NCI-H2081 (cell line): ENCODE measurements at places on chromosomes 11 and 22.
A peak's percentile ranks its signal among the peaks of the same experiment; 100 is the strongest.

DNA sequence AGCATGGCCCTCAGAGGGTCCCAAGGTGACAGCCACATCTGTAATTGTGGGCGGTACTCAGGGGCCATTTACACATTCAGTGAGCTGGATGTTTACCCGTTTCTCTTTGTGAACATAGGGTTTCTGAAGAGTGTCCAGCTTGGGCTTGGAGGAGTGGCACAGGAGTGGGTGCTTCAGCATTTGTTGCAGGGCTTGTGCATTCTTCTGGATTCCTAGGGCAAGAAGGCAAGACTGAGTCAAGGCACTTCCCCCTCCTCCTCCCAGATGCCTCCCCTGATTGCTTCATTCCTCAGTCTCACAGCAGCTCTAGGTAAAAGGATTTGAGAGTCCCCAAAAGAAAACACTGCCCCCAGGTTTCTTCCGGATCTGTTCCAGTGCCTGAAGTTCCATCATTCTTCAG is 95.4 kb downstream of the RNF169 start:
- DNase-seq = no peak

DNA sequence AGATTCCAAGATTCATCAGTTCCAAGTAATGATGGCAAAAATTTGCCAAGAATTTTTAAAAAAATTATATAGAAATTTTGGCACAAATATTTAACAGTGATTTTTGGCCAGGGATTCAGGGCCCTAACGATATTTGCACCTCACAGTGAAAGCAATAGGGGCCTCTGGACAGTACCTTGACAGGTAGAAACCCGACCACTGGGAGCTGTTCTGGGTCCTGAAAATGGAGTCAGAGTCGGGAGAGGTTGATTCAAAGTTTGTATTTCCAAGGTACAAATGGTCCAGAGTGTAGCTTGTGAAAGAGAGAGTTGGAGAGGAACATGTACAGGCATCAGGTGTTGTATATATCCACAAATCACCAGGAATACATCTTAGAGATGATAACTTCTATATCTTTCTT is 41.6 kb downstream of the MRGPRX2 start:
- no peak for DNase-seq

- DNase-seq = peak; percentile 62
Measured at GRCh38 chr22:46542011-46542985, 4.9 kb upstream of the CELSR1 start.

GRCh38 chr11:23727387-23727786 is 769.5 kb upstream of the LUZP2 start:
- DNase-seq = no peak

GRCh38 chr22:40279017-40279416 is 67.3 kb upstream of the ADSL start:
- no peak for DNase-seq

DNA sequence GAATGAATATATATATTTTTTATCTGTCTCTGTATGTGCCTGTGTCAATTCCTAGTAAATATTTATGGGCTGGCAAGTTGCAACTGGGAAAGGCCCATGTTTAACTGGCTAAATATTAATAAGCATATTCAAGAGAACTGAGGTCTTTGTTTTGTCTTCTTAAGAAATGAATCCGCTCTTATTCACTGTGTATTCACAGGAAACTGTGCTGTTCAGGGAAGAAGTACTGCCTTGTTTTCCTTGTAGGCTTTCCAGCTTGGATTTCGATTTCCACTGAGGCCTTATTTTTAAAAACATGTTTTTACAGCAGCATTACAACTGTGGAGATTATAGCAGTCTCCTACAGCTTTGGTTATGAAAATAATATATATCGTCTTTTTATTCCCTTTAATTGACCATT is 64.7 kb downstream of the LDLRAD3 start:
- DNase-seq = no peak

DNA sequence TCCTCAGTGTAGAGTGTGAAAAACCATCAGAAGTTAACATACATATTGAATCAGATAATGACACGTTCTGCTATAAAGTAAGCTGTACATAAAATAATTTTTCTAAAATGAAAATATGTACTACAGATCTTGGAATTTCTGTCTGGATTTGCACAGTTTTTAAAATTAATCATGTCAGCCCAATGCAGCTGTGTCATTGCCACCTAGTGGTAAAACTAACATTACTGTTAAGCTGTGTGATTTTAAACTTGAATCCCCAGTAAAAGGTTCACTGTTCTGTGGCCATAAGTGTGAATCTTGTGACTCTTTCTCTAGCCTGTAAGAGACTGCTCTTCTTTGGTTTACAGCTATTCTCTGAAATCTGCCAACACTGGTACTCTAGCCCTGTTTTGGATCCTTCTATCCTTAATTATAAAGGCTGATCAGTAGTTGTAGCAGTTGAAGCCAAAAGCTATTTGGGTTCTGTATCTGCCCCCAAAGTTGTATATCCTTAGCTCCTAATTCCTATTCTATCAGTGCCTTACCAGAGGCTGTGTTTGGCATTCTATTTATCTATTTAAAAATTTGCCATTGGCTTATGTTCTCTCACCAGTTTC is 4.0 kb downstream of the JRKL start:
- DNase-seq = peak; percentile 44

- DNase-seq = no peak
Measured at GRCh38 chr22:50569896-50570535, 7.3 kb upstream of the SYCE3 start.

- DNase-seq = no peak
Measured at GRCh38 chr11:34977089-34977912, 60.9 kb downstream of the PDHX start.

DNA sequence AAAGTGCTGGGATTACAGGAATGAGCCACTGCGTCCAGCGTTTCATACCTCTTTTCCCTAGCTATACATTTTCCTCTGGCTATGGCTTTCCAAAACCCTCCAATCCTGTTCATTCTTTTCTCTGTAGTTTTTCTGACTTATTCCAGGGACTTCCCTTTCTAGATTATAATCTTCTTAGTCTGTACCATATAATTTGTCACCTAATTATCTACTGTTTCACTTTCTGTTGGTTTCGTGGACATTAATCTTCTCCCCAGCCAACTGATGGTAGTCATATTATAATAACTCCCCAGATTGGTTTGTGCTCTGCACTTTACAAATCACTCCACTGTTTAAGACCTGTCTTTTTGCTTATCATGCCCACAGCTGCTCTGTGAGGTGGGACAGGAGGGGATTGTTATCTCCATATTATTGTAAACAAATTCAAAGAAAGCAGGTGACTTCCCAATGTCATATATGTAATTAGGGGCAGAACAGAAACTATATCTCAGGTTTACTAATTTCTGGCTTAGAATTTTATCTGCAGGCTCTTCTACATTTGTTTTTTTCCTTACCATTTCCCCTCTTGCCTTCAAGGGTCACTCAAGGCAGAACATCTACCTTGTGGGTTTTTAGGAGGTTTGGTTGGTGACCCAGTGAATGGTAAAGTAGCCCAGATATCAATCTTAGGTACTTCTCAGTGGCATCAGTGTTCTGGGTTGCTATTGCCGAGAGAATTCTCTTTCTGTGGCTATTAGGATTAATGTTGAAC is 23.9 kb downstream of the STIM1 start:
- no peak for DNase-seq

DNA sequence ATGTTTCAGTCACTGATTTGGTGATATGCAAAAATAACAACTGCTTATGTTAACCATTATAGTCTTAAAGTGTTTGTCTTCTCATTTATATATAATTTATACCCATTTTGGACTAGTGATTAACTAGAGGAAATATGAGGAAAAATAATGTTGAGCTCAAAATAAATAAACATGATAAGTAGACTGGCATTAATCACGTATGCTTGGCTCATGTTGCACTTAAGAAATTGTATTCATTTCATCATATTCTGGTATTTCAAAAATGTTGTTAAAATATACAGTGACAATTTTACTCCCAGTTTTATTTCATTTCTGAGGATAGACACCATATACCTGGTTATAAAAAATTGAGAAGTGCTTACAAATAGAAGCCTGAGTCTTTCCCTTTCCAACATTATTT is 3.8 kb upstream of the OR10D3 start:
- no peak for DNase-seq

- no peak for DNase-seq
Measured at GRCh38 chr22:50189849-50190181, 4.1 kb downstream of the TRABD start.

- DNase-seq = peak; percentile 90
Measured at GRCh38 chr11:102047305-102047924, at the start of gene CFAP300. Gene CFAP300, plus strand, starts transcription at chr11:102047437. Its CDS starts 34 bp downstream, at chr11:102047471.

DNA sequence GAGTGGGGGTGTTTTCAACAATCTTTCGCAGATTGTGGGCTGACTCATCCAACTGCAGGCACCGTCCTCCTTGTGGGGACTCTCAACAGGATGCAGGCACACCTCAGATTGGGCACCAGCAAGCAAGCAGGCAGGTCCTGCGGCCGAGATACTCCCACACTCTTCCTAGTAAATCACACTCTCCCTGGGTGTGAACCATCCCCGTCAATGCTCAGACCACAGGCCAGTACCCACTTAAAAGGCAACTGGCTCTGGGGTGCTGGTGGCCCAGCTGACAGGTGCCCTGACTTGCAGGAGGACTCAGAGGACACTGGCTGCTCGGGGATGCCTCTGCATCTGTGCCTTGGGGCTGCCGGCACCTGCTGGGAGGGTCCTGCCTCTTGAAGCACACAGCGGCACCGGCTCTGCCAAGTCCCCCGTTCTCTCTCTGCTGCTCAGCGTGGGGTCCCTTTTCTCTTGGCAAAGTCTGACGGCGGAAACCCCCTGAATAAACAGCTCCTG is 282.5 kb downstream of the CTTN start:
- no peak for DNase-seq

DNA sequence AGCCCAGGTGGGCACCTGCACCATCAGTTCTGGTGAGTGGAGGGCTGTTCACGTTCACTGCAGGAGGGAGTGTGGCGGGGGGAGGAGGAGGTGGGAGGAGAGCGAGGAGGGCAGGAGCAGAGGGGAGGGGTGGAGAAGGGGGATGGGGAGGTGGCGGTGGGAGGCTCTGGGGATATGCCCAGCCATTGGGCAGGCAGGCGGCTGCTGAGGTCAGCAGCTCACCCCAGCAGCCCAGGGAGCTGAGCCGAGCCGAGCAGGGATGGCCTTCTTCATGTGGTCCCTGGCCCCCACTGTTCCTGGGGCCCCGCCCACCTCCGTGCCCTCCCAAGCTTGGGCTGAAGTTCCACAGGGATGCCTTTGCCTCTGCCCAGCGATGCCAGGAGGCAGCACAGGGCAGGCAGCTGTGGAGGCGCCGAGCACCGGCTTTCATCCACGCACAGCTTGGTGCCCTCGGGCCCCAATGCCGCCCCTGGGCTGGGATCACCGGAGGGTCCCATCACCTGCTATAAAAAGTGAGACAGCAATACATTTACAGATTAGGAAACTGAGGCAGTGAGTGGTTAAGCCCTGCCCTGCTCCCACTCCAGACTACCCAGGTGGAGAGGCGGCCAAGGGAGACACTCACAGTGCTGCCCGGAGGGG is 21.6 kb downstream of the RTN4R start:
- DNase-seq = no peak

DNA sequence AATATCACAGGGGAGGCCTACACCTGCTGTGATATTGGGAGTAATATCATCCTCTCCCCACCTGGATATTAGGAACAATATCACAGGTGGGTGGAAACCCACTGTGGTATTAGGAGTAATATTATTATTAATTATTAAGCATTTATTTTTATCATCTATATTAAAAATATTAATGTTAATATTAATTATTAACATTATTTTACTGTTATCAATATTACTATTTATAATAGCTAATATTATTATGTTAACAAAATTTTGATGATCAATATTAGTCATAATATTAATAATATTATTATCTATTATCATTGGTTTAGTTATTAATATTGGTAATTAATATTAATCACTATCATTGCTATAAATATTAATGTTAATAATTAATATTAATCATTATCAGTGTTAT is 161.1 kb upstream of the API5 start:
- DNase-seq = no peak

GRCh38 chr22:49255154-49255553 is 572.5 kb downstream of the BRD1 start:
- no peak for DNase-seq

GRCh38 chr11:7383406-7383805 is 101.9 kb upstream of the OLFML1 start:
- no peak for DNase-seq

GRCh38 chr11:1546077-1546535 is 26.0 kb downstream of the DUSP8 start:
- DNase-seq = no peak

- peak; percentile 56 for DNase-seq
Measured at GRCh38 chr11:9663699-9664275, at the start of gene SWAP70. Gene SWAP70, plus strand, starts transcription at chr11:9664077. Its CDS starts 103 bp downstream, at chr11:9664180.

GRCh38 chr11:14541192-14541947 is 21.2 kb upstream of the PSMA1 start:
- DNase-seq = no peak

GRCh38 chr11:110134110-110134509 is 40.9 kb downstream of the ZC3H12C start:
- peak; percentile 82 for DNase-seq

DNA sequence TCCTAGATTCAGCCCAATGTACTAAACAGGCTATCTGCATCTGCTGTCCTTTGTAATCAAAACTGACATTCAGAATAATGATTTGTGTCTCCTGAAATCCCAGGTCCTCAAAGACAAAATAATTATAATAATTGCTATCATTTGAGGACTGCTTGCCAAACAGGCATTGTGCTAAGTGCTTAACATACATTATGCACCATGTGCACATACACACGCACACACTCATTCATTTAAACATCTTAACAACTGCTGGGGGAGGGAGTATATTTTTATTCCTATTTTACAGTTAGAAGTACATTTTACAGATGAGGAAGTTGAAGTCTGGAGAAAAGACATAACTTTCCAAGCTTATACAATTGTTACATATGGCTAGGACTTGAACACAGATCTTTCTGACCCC is 308.0 kb upstream of the ZC3H12C start:
- DNase-seq = peak; percentile 87

DNA sequence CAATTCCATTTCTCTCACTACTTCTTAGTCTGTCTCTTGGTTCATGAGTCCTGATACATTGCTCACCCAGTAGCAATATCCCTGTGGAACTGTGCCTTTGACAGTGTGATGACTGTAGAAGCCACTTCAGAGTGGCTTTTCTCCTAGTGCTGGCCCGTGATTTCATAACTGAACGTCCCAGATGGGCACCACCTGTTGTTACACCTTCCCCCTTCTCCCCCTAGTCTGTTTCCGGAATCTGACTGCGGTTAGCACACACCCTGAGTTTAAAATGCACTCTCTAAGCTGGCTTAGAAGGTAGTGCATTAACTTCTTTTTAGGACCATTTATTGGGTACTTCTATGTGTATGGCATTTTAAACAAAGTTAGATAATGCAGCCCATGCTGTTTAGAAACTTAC is 83.0 kb downstream of the ALX4 start:
- DNase-seq = no peak

DNA sequence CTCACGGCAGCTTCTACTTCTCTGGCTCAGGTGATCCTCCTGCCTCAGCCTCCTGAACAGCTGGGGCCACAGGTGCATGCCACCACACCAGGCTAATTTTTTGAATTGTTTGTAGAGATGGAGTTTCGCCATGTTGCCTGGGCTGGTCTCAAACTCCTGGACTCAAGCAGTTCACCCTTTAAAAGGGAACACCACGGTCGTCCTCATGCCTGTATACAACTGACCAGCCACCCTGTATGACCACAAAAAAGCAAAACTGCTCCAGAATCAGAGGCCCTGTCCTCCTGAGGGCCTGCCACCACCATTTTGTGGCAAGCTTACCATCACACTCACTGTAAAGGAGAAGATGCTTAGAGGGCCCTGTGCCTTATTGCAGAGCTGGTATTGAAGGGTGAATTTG is 2.2 kb downstream of the GLB1L3 start:
- no peak for DNase-seq
